Fibroblast of upper back skin (primary cell): ENCODE measurements at places on chromosomes 5 and 9.

DNA sequence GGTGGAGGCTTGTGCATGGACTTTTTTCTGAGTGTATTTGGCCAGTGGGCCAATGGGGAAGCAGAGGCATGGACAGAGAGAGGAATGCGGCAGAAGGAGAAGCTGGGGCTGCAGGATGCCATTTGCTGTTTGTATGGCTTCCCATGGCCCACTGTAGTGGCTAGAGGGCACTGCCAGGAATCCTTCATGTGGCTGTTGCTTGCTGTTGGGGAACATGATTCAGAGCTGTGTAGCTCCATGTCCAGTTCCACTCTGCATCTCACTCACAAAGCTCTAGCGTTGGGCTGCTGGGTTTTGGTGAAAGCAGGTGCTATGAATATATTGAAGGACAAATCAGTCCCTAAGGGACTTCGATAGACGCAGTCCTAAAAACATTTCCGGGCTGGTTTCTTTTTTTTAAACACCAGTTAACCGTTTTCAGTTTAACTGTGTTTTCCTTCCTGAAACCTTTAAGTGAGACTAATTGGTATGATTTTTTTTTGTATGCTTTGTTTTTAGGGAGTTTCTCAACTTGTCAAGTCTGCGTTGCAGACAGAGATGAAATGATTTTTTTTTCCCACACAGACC lies 51.3 kb downstream of the SLC22A5 start:
- no peak for DNase-seq

DNA sequence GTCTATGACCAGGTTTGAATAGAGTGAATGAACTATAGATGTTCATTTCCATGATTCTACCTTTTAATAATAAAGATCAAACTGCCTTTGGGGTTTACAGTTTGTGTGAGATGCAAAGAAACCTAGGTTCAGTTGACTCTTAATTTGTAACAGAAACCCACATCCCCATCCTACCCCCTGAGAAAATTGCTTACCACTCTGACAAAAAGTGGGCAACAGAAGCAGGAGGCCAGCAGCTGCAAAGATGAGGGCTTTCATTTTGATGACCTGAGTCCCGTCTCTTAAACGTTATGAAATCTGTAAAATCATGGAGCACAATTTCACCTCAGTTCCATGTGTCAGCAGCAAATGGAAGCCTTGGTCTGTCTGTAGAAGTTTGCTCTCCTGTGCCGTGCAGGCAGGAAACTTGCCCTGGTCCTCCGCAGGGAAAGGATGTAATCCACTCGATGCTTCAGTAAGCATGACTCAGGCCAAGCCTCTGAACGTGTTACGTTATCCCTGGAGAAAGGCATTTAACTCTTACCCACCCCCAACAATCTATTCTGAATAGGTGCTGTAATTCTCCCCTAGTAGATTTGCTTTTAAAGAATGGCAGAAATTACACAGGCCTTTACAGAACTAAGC lies at the start of gene F2RL2:
Gene F2RL2, minus strand, starts transcription at position 431 of the 624 bp plus-strand sequence. Its CDS starts 173 bp downstream, at position 258.
- peak; percentile 91 for DNase-seq

DNA sequence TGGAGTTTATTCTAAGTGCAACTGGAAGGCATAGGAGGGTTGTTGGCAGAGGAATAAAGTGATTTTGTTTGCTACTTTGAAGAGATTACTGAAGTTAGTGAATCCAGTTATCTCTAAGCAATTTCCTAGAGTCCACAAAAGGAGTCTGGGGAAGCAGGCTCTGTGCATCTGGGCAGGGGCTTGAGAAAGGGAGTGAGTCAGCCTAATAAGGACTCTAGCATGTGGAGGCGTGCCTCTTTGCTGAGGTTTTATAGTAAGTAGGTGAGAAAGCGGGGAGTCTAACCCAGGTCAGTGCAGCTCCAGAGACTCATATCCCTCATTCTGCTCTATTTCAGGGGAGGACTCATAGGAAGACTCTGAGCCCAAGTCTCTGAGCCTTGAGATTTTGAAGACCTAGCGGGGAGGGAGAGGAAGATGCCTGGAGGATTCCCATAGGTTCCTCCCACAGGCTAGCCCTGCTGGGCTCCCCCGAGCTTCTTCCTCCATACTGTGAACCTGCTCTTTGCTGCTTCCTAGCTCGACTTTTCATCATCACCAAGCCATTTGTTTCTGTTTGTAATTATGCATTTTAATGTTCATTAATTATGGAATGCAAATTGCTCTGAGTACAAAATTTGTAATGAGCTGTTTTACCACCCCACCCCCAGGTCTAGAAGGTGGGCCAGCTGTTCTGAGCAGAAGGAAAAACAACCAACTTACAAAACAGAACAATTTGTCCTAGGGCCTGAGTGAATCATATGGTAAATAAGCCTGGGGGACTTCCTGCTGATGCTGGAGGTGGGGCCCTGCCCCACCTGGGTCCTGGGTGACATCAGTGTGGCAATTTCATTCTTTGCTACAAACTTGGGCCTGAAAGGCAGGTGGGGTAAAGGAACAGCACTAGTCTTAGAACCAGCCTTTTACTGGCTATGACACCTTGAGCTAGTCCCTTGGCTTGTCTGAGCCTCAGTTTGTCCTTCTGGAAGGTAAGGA lies 150.2 kb downstream of the TRIM32 start:
- DNase-seq = no peak

- DNase-seq = no peak
Measured at GRCh38 chr5:165055476-165055875, 1550.1 kb downstream of the MAT2B start.

- DNase-seq = no peak
Measured at GRCh38 chr9:23581931-23582330, 244.1 kb downstream of the ELAVL2 start.

DNA sequence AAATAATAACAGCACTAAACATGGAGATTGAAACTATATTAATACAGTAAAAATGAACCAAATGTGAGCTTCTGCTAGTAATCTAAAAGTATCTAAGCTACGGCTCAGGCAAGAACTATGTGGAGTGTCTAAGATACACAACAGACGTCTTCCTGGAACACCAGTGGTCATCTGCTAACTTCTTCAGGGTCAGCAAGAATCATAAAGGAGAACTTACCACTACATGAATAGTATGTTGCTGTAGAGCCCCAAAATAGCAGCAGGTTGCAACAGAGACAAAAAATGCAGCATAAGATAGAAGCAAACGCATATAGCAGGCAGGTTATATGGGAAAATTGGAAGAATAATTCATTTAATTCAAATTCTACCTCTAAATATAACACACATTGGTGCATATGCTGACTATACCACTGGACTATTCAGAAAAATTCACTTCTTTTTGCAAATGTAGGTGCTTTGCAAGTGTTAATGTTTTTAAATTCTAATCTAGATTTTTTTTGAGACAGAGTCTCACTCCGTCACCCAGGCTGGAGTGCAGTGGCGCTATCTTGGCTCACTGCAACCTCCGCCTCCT lies 27.1 kb downstream of the DCTN4 start:
- DNase-seq = no peak

DNA sequence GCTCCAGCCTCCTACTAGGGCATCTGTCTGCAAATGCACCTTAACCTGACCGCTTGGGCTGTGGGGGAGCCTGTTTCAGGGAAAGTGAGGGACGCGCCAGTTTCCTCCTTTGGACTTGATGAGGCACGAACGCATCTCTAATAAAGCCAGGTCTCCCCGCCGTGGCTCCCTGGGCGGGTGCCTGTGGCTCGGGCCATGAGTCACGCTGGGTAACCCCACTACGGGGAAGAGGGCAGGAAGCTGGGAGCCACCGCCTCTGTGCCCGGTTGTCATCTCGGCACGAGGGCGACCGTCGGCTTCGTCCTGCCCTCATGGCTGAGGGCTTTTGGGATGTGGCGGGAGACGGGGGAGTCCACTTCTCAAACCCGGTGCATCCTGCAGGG lies 12.1 kb downstream of the NOTCH1 start:
- DNase-seq = no peak

- no peak for DNase-seq
Measured at GRCh38 chr5:23776684-23777083, 269.3 kb downstream of the PRDM9 start.

DNA sequence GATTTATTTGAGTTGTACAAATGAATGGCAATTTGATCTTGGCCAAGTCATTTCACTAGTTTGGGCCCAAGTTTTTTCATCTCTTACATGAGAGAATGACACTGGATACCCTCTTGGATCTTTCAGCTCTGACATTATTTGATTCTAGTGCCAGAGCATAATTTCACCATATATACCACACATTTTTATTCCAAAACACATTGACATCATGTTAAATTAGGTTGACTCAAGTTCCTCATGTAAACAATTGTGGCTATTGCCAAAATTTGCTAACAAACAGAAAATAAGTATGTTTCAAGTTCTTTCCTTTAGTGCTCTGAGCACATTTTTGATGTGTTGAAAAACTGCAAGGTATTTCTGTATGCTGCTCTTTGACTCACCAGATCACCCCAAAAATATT lies 375.8 kb downstream of the ZNF608 start:
- DNase-seq = no peak

GRCh38 chr5:36688722-36689121 lies 82.3 kb downstream of the SLC1A3 start:
- no peak for DNase-seq

DNA sequence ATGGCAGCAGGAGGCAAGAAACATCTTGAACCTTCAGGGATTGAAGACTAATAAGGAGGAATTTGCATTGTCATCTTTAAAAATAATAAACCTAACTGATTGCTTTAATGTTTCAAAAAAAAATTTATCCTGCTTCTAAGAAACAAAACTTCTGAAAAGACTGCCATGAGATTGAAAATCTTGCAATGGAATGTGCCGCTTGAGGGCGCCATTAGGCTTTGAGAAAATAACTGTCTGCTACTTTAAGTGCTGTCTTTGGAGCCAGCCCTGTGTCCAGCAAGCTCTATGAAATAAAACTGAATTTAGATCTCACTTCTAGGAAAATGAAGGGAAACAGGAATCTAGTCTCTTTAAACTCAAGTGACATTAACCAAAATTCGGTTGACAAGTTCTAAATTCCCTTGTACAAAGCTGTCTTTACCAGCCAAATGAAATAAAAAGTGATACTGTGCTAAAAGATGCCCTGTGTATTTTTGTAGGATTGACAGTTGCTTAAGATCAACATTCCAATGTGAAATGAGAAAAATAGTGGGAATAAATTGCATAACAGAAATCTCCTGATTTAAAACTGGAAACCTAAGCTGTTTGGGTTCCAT lies 79.4 kb downstream of the ESM1 start:
- peak; percentile 70 for DNase-seq

- no peak for DNase-seq
Measured at GRCh38 chr5:66994790-66995189, 201.8 kb downstream of the CD180 start.

DNA sequence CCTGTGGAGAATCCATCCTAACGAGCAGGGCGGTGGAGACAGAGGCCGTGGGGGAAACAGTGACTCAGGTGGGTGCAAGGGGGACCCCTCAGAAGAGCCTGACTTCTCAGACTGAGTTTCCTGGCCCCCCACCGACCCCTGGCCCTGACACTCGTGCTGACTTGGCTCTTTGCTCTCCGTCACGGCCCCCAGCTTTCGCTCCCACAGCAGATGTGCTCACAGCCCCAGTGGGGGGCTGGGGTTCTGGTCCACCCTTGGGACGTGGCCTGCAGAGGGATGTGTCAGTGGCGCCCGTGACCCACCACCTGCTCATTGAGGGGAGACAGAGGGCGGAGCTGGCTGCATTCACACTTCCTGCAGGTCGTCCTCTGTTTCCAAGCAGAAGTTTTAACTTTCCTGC lies 62.9 kb upstream of the IRX4 start:
- no peak for DNase-seq

- no peak for DNase-seq
Measured at GRCh38 chr5:10384483-10384882, 31.0 kb downstream of the MARCHF6 start.

DNA sequence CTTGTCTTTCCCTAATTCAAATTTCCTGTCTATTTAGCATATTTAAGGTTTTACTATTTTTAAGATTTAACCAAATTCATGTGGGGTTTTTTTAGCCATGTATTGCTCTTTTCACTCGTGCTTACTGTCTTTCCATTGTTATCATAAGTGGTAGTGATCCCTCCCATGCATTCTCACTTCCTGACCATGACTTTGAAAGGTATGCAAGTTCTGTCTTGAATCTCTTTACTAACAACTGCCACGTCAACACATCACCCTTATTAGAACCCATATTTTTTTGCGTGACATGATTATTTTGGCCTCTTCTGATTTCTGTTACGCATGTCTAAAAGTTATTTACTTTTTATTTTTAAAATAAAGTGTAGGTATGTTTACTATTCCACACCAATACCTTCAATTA lies 94.7 kb upstream of the CDH6 start:
- no peak for DNase-seq

GRCh38 chr9:129235931-129236331 lies 57.9 kb upstream of the IER5L start:
- no peak for DNase-seq

- no peak for DNase-seq
Measured at GRCh38 chr5:75524591-75524990, 12.9 kb downstream of the POLK start.

DNA sequence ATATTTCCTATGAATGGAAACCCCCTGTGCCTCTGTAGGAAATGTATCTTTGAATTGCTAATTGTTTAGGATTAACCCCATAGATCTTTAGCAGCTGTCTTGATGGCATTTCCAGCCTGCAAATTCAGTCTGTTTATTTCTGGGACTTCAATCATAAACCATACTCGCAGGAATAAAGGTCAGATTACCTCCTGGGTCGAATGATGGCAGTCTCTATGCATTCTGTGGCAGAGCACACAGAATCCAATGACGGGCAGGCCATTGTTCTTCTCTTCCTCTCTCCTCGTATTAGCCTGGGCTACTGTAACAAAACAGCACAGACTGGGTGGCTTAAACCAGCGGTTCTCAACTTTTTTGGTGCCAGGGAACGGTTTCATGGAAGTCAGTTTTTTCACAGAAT lies 199.9 kb downstream of the PCSK5 start:
- no peak for DNase-seq

- DNase-seq = no peak
Measured at GRCh38 chr5:178116143-178116885, 3.0 kb downstream of the N4BP3 start.

DNA sequence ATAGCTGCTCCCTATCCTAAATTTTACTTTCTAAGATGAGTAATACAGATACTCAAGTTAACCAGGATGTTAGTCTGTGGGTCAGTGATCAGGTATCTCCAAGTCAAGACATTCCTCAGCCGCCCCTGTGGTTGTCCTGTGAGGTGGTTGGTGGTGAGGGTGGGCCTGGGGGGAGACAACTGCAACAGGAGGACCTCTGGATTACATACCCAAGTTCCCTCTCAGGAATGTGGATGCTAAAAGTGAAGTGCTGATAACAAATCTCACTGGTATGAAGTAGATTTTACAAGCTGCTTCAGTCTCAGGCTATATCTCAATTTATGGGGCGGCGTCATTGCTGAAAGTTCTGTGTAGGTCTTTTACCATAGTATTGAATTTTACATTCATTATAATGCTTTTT lies 38.3 kb downstream of the SLC1A3 start:
- peak; percentile 77 for DNase-seq

GRCh38 chr5:106312360-106312759 lies 1358.4 kb downstream of the EFNA5 start:
- peak; percentile 74 for DNase-seq
